Activated B cell treated with CpG ODN at 0.5 μM for 24 hours (primary cell): ENCODE measurements at places on chromosomes 11 and 22.

GRCh38 chr11:133955081-133955891 lies 1.5 kb downstream of the IGSF9B start:
- no peak for DNase-seq

DNA sequence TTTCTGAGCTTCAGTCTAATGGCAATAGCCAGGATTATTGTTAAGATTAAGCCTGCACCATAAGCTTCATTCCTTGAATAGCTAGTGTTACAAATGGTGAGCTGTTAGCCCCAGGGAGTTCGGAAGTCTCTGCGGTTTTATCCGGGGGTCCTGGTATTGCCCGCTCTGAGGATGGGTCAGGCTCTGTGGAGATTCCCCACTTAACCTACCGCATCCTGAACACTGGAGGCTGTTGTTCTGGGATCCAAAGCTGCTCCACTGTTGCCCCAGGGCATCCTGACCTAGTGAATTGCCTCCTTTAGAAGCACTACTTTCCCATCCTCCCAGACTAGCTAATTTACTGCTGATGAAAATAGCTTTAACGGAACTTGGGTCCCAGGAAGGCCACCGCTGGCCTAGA lies 14.5 kb upstream of the PEX26 start:
- no peak for DNase-seq

GRCh38 chr22:35537232-35537631 lies 3.4 kb upstream of the RASD2 start:
- no peak for DNase-seq

- no peak for DNase-seq
Measured at GRCh38 chr11:15848631-15849168, 507.6 kb downstream of the SOX6 start.

GRCh38 chr11:60988658-60989057 lies 17.2 kb downstream of the CD6 start:
- no peak for DNase-seq

- no peak for DNase-seq
Measured at GRCh38 chr11:19905280-19905853, 192.7 kb downstream of the NAV2 start.

GRCh38 chr11:83326326-83326725 lies 40.2 kb upstream of the CCDC90B start:
- DNase-seq, result no peak

DNA sequence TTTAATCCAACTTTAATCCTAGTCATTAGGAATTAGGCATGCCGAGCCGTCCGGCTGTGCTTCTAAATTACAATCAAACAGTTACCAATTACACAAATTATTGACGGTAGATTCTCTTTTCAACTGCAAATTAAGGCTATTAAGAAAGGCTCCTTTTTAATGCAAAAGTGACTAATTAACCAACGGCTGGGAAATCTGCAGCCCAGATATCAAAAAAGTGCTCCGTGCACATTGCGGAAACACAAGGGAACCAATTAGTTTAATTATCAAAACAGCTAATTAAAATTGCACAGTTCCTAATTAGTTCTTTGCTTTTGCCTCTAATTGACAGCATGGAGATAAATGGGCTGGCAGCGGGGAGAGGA lies 19.4 kb upstream of the LMO1 start:
- no peak for DNase-seq

DNA sequence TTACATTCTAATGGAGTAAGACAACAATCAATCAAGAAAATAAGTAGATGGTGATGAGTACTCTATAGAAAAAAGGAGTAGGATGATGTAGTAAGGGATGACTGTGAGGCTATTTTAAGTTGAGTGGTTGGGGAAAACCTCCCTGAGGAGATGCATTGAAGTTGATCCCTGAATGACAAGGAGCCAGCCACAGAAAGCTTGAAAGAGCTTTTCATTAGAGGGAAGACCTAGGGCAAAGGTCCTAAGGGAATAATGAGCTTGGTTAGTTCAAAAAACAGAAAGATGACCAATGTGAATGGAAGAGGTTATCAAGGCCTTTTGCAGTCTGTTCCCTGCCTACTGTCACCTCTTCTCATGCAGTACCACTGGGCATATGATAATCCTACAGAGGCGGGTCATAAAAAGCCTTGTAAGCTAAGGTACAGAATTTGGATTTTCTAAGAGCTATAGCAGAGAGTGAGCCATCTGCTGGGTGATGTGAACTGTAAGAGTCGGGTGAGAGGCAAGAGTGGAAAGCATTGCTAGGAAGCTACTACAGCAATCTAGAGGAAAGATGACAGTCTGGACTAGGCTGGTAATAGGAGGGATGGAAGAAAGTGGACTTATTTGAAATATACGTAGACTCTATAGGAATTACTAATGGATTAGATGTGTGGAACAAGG lies 3.1 kb downstream of the PPP2R1B start:
- no peak for DNase-seq

GRCh38 chr11:36296884-36297543 lies 926 bp downstream of the PRR5L start:
- DNase-seq, result no peak

- no peak for DNase-seq
Measured at GRCh38 chr11:19766810-19767209, 54.2 kb downstream of the NAV2 start.

- DNase-seq, result no peak
Measured at GRCh38 chr11:42407341-42407740, 904.5 kb upstream of the API5 start.

DNA sequence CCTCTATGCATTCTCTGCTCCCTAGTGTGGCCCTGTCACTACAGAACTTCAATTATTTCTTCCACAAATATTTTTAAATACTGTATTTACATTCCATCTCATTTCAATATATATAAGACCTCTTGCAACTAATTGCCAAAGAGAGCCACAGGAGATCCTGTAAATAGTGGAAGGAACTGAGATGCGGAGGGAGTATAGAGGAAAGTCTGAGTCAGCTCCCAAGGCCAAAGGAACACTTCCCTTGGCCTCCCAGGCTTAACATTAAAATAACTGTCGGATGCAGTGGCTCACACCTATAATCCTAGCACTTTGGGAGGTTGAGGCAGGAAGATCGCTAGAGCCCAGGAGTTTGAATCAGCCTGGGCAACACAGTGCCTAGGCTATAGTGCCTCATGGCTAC lies 31.2 kb downstream of the RBFOX2 start:
- DNase-seq, result no peak

GRCh38 chr22:47610764-47611163 lies 848.3 kb downstream of the TBC1D22A start:
- DNase-seq, result no peak

- DNase-seq, result no peak
Measured at GRCh38 chr11:10646681-10647355, 46.7 kb downstream of the IRAG1 start.

- DNase-seq, result no peak
Measured at GRCh38 chr11:8702598-8702915, 20.0 kb downstream of the RPL27A start.

DNA sequence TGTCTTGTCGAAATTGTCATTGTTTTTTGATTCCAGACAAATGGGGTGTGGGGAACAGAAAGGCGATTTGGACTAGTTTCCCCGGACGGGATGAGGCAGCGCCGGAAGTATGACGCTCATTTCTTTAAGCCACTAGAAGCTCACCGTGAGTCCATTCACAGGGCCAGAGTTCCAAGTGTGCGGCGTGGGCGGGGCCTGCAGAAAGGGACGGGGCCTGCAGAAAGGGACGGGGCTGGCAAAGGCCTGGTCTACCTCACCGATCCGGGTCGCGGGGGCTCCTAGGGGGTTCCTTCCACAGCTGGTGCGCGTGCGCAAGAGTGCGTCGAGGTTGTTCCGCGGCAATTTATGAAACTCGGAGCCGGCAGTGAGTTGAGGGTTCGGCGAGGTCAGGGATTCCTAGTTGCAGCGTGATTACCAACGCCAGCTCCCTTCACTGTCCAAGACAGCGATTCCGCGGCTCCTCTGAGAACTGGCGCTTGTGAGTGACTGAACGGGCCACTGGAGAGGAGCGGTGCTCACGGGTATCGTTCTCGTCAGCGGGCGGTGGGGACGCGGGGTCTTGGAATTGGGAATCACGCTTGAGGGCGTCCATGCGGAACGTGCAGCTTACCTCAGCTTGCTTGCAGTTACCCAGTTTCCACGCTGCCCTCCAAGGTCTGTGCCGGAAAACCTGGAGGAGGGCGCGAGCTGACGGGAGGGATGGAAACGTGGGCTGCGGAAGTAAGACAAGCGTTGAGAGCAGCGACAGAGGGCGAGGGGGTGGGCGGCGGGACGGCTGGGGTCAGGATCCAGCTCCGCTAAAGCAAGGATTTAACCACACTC lies at the start of gene ZNF215:
Gene ZNF215, plus strand, starts transcription at position 219 of the 822 bp plus-strand sequence. CDS start 5,847 bp downstream, outside the sequence.
- DNase-seq, result peak; percentile 43

DNA sequence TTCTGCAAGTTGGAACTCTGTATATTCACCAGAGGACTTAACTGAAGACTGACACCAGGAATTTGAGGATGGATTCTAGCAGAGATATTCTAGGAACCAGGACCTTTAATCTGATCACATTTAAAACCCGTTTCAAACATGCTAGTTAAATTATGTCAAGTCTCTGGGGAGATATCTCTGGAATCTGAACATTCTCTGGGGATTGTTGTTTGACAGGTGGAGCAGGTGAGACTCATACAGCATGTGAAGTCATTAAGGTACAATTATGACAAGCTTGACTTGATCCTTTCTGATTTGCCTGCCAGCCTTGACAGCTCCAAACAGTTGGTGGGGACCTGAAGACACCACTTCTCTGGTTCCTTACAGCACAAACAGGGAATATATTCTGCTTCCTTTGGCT lies 100.3 kb downstream of the FAT3 start:
- DNase-seq, result no peak

GRCh38 chr11:93843906-93844305 lies 6.5 kb downstream of the VSTM5 start:
- no peak for DNase-seq

DNA sequence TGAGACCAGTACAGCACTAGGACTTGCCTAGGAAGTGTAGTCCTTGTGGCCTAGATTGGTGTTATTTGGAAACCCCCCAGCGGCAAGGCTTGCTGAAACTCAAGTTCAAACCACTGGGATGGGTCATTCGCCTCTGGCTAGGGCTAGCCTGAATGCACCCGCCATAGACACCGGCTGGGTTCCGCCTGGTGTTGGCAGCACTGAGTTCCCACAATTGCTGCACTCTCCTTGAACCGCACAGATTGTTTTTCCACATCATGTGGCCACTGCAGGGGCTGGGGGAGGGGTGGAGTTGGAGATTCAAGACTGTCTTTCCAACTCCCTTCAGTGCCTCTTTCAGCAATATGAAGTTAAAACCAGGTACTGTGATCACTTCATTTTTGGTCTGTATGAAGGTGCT lies 43.1 kb downstream of the CCDC73 start:
- no peak for DNase-seq

DNA sequence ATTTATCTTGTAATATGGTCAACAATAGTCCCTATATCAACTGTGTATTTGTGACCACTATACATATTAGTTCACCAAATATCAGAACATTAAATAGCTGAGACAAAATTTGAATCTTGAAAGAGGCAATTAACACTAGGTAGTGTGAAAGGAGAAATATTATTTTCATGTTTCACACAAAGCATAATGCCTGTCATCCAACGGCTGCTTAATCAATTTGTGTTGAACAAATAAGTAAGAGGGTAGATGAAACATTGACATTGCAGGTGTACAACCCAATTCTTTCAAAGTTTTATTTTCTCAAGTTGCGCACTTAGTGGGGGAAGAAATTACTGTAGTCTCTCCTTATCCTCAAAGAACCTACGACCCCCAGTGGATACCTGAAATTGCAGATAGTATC lies 3.4 kb upstream of the OR8I2 start:
- no peak for DNase-seq
